ENCODE measurements at places on chromosomes 7 and 10. TPM values are rescaled to one million over a fixed set of nuclear protein-coding genes. Genes with fewer than 3 reads are reported as not detected.

CISD1 gene
- polyA plus RNA-seq = 58.2 TPM

COL26A1 gene
- polyA plus RNA-seq = 34.3 TPM

TLX1 gene
- polyA plus RNA-seq = 0.05 TPM

SLC29A4 gene
- 26.3 TPM for polyA plus RNA-seq

MYOF gene
- 32.5 TPM for polyA plus RNA-seq

DNA sequence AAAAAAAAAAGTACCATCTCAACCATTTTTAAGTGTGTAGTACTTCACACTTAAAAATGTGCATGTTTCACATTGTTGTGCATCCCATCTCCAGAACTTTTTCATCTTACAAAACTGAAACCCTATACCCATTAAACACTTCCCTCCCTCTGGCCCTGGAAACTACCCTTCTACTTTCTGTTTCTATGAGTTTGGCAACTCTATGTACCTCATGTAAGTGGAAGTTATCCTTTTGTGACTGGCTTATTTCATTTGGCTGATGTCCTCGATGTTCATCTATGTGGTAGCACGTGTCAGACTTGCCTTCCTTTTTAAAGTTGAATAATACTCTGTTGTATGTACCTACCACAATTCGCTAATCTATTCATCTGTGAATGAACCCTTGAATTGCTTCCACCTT is 12.2 kb downstream of the KCNMA1 start:
- DNase-seq = no peak

DNA sequence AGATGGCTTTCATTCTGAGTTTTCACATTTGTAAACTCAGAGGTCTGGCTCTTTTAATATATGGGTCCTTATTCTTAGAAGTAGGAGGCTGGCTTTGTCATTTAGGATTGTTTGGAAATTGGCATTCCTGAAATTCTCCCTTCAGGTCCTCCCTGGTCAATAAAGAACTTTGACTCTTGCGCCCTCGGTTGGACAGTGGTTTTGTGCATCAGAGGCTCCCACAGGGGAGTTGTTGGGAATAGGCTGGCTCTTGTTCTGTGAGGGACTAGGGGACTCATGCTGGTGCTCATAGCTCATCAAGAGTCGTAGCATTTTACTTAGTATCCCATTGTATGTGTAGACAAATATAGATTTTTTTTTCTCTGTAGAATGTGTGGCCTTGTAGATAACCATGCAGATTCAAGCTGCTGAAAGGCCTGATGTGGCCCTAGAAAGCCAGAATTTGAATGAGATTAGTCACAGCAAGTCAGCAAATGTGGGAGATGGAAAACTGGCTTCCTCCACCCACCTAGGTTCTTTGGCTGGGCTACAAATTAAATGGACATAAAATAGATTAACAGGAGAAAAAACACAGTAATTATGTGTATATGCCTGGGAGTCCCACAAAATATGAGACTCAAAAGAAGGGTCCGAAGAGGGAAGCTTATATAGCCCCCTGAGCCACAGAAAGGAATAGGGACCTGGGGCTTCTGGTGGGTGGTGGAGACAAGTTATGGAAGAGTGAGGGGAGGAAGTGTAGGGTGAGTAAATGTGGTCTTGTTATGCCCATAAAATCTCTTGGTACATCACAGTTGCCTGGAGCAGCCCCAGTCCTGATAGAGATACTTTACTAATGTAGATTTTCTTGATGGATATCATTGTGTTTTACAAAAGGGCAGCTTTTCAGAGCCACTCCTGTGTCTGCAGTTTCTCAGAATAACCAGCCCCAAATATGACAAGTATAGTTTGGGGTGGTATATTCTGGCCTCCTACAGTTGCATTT is 94.6 kb upstream of the BTBD16 start:
- DNase-seq = no peak

GRCh38 chr7:8213381-8213780 is 48.6 kb downstream of the ICA1 start:
- no peak for DNase-seq

- DNase-seq = no peak
Observed at GRCh38 chr10:50322077-50322476, 70.8 kb upstream of the ASAH2 start.

DNA sequence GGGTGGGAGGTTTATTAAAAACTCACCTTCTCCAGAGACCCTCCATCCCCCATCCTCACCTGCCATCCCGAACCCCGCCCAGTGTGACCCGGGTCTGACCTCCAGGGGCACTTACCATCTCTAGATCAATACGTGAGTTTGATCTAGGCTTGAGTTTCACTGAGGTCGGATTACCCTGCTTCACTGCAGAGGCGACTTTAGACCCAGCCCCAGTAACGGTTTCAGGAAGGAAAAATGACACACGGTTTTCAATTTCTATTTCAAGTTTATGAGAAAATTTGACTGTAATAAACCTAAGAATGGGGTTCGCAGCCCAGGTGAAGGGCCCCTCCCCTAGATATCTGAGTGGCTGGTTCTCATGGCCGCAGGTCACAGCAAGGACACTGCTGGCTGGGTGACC is 33.1 kb downstream of the RCC1L start:
- DNase-seq = no peak

- DNase-seq = no peak
Observed at GRCh38 chr10:56583316-56583715, 222.3 kb upstream of the ZWINT start.

GRCh38 chr10:101452593-101452992 is 98.6 kb downstream of the BTRC start:
- no peak for DNase-seq

- no peak for DNase-seq
Observed at GRCh38 chr7:77698042-77698625, 1.9 kb downstream of the RSBN1L start.

DNA sequence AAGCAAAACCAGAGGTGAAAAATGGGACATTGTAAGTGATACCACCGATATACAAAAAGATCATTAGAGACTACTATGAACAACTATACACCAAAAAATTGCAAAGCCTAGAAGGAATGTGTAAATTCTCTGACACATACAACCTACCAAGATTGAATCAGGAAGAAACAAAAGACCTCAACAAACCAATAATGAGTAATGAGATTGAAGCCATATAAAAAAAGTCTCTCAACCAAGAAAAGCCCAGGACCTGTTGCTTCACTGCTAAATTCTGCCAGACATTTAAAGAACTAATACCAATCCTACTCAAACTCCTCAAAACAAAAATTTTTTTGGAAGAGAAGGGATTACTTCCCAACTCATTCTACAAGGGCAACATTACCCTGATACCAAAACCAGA is 134.0 kb downstream of the TPST1 start:
- no peak for DNase-seq

DNA sequence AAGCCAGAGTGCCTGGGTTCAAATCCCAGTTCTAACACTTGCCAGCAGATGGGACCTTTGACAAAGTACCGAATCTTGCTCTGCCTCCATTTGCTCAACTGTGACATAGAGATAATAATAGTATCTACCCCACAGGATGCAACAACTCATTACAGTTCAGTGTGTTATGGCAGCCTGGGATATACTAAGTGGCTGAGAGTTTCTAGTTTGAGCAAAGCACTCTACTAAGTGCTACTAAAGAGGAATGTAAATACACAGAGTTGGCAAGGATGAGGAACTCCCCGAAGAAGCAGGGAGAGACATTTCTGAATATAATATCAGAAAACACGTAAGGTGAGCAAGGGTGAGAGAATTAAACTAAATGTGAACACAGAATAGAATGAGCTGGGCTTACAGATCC is 243.2 kb downstream of the ARHGAP21 start:
- DNase-seq = no peak

DNA sequence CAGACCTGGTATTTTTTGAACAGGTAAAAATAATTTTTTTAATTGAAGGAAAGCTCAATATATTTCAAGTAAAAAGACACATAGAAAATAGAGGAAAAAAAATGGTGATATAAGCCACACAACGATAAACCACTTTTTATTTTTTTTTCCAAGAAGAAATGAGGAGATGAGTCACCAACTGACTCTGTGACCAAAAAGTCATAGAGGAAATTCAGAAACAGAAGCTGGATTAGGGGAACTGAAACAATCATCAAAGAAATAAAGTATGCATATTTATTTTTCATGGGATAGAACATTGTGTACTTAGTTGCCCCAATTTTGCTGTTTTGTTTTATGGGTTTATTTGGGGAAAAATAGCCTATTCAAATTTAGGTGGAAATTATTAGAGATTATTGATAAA is 176.8 kb upstream of the AGR3 start:
- no peak for DNase-seq

DNA sequence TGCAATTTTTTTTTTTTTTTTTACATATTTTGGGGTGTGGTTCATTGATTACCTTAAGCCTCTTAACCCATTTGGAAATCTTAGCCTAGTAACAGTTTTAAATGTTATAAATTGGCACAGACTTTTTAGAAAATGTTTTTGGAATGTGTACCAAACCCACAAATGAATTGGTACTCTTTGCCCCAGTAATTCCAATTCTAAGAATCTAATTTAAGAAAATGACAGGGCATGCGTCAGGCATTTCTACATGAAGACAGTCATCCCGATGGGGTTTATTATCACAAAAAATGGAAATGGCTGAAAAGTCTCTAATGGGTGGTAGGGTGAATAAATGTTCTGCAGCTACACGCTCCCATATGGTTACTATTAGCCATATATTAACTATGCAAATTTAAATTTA is 54.9 kb downstream of the ITIH5 start:
- no peak for DNase-seq
